ENCODE measurements at places on chromosomes 1 and 21. TPM values are rescaled to one million over a fixed set of nuclear protein-coding genes. Genes with fewer than 3 reads are reported as not detected.

- peak; percentile 70 for DNase-seq
Measured at GRCh38 chr1:38872401-38873026, 634 bp downstream of the MYCBP start.

DNA sequence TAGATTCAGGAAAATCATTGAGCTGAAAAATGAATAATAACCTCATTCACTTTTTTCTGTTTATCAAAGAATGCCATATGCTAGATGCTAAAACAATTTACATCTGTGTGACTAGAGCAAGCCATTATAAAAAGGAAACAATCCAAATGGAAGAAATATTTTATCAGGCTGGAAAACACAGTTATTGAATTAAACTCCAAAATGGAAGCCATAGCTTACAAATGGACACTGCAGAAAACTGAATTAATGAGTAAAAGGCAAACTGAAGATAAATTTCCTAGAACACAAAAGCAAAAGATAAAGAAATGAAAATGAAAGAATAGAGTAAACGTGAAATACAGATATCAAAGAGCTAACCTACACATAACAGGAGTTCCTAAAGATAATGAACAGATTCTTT, 33.1 kb upstream of the IL10 start:
- DNase-seq, result no peak

GRCh38 chr1:226733876-226734275, 5.2 kb downstream of the ITPKB start:
- DNase-seq, result no peak

DNA sequence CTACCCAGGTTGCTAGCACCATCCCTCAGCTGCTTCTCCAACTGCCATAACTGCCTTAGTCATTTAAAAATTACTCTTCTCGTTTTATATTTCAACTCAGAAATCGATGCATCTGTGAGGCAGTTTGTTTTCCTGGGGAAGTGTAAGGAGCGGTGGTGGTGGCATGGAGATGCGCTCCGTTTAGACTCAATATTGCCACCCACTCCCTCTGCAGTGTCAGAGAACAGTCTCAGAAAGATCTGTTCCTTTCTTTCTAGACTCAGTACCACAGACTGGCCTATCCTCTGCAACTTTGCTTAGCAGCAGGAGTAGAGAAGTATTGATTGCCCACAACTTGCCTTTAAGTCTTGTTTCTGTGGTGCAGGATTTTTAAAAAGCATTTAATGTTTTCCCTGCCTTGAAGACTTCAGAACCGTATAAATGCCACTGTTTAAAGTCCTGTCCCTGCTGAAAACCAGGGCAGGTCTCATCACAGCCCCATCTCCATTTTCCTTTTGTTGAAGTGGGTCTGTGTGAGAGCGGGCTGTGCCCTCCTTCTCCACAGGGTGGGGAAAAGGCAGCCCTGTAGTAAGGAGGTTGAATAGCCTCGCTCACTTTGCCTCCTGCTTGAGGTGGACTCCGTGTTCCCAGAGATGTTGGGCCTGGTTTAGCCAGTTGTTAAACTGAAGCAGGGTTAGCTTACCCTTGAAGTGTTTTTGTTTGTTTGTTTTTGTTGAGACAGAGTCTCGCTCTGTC, 105.2 kb downstream of the NFIA start:
- no peak for DNase-seq

PHGDH gene
- 298 TPM for total RNA-seq

LAMB3 gene
- total RNA-seq, result 6.8 TPM

GBP6 gene
- not detected for total RNA-seq

IQCC gene
- total RNA-seq, result 0.97 TPM
